ENCODE measurements at places on chromosomes 13 and 19.

DNA sequence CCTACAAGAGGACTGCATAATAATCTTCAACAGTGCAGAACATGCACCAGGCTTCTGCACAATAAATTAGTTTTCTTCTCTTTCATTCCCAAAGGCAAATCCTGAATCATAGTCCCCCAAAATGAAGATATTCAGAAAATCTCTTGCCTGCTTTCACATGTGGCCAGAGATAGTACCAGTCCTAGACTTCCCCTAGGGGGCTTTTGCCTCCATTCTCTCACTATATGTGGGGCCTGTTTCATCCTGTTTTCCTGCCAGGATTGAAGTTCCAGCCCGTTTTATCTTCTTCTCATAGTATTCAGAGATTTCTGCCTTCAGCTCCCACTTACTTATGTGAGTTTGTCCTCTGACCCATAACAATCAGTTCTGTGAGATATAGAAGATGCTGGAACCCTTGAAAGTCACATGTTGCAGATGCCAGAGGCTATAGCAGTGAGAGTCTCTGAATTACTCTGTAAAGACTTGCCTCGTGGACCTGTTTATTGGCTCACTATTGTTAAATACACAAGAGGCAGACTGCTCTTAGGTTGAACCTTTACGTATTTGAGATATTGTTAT is 421.9 kb upstream of the PCDH9 start:
- no peak for DNase-seq

- DNase-seq = peak; percentile 66
These were observed 394.3 kb downstream of the FOXO1 start for GRCh38 chr13:40271931-40272775.

GRCh38 chr19:3116621-3117020 is 19.2 kb upstream of the GNA15 start:
- DNase-seq = no peak

GRCh38 chr19:49014123-49014869 is 2.6 kb downstream of the LHB start:
- no peak for DNase-seq

DNA sequence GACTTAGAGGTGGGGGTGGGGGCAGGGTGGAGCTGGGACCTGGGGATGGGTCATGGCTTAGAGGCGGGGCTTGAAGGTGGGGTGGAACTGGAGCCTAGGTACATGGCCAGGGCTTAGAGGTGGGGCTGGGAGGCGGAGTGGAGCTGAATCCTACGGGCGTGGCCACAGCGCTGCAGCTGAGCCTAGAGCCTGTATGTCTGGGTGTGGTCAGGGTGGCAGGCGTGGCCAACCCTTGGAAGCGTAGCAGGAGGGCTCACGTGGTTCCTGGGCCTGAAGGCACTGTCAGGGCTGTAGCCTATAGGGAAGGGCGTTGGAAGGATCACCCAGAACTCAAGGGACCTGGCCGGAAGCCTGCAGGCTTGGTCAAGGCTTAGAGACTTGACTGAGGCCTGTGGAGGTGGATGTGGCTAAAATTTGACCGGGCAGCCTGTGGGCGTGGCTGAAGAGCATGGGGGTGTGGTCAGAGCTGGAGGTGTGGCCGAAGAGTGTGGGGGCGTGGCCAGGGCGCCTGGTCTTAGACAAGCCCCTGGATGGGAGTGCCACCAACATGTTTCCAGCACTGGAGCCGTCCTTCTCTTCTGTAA is 24.3 kb downstream of the COLGALT1 start:
- DNase-seq = no peak

DNA sequence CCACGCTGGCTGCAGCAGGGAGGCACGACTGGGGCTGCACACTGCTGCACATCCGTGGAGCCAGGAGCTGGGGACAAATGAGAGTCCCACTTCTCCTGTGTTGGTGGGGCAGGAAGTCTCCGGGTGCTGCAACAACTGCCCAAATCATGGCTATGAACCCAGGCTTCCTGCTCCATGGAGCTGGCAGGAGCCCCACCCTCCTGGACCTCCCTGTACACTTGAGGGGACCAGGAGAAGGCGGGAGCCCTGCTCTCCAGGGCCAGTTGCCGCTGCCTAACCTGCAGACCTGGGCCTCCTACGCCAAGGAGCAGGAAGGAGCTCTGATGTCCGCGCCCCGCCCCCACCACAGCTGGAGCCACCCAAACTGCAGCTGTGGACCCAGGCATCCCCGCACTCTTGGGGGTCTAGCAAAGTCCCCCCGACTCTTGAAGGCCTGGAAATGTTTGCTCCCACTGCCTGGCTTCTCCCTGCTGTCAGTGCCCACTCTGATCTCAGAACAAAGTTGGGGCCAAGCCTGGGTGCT is 752.1 kb upstream of the PCDH20 start:
- DNase-seq = no peak

GRCh38 chr13:66353664-66354063 is 876.5 kb downstream of the PCDH9 start:
- DNase-seq = no peak

GRCh38 chr13:19591864-19592263 is 30.5 kb upstream of the TPTE2 start:
- no peak for DNase-seq

DNA sequence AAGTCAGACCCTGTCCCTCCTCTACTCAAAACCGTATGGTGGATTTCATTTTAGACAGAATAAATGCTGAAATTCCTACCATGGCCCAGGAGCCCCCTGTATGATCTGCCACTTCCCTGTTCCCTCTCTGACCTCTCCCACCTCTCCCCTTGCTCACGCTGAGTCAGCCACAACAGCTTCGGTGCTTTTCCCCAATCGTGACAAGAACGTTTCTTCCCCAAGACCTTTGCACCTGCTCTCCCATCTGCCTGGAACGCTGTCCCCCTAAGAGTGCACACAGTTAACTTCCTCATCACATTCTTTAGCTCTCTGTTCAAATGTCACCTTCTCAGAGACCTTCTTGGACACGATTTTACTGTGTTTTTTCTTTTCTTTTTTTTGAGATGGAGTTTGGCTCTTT is 2.3 kb downstream of the VRK3 start:
- DNase-seq = no peak

DNA sequence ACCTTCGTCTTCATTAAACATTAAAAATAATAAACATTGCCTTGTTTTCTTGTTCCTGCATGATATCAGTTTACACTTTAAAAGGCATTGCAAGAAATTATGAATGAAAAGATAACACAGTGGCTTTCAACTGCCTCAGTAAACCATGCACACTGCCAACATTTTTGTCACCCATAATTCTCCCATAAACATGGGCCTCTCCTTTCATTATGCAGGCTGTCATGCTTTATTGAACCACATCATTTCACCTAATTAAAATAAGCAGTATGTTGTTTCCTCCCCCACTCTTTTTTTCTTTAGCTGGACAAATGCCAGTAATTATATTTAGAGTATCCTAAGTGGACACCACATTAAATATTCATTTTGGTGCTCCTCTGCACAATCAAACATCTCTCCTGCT is 1566.5 kb upstream of the SLC10A2 start:
- no peak for DNase-seq

GRCh38 chr19:47375694-47376588 is 26.8 kb downstream of the DHX34 start:
- no peak for DNase-seq

DNA sequence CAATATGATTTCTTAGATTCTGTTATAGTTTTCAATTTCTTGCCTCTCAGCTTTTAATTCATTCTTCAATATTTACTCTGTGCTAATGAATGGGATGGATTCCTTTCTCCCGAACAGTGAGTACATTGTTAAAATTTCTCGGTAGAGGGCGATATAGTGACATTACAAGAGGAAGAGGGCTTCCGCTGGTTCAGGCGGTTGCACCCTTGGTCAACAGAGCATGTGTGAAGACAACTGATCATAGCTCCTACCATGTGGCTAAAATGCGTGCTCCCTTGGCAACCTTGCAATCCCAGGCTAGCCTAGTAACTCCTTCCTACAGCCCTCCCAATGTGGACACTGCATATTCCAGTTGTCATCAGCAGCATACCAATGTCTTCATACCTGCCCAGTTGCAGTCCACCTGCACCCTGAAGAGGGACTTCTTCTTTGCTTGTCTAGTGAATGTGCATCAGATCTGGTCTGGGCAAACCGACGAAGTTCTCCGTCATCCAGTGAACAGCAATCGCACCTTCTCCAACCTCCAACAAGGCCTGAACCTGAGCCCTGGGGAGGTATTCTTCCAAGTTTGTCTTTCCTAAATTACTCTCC is 653.0 kb upstream of the GPC6 start:
- DNase-seq = no peak

- peak; percentile 36 for DNase-seq
These were observed 607.6 kb downstream of the FGF9 start for GRCh38 chr13:22278336-22278929.

- DNase-seq = no peak
These were observed 33.5 kb downstream of the DOCK9 start for GRCh38 chr13:98944336-98944735.

DNA sequence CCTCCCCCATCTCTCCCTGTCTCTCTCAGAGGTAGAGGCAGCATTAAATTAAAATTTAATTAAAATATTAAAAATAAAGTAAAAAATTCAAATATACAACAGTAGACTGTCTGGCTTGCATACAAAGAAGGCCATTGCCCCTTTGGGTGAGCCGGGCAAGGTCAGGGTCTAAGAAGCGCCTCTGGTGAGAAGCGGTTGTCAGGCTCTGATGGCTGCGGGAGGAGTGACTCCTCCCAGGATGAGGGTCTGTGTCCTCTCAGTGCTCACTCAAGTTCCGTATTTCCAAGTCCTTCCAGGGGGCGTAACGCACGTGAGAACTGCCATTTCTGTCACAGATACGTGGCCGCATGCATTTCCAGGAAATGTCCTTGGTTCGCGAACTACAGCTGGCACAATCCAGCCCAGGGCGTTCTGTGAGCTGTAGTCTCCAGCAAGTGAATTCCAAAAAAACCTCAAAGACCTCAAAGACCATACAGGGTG is 737 bp upstream of the ZNF181 start:
- no peak for DNase-seq

DNA sequence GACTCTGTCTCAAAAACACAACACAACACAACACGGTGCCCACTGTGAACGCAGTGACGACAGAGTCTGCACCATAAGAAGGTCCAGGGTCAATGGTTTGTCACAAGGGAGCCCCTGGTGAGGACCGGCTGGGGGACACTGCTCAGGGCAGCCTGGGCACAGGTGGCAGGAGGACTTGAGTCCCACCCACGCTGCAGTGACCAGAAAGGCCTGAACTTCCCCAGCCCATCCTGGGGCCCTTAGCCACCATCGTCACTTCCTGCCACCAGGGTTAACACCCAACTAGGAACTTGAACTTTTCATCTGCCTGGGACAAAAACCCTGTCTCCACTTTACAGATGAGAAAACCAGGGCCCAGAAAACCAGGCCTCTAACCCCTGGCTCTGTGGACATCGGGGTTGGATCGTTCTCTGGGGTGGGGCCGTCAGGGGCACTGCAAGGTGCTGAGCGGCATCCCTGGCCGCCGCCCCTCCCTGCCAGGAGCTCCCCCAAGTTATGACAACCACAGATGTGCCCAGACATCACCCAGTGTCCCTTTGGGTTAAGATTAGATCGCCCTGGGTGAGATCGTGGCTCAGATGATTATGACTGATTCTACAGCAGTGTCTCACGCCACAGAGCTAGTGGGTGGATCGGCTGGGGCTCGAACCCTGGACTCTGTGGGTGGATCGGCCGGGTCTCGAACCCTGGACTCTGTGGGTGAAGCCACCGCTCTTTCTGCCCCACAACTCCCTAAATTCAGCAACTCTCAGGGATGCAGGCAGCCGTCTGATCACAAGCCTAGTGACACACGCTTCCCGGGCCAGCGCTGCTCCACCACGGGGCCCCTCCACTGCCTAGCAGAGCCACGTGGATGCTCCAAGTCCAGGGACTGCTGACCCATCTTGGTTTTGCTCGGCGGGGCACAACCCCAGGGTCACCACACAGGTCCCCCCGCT is 14.0 kb downstream of the MOB3A start:
- DNase-seq = no peak

GRCh38 chr19:43774103-43774939 is 6.5 kb downstream of the KCNN4 start:
- peak; percentile 71 for DNase-seq

- DNase-seq = no peak
These were observed 1576.9 kb upstream of the SPRY2 start for GRCh38 chr13:81917810-81918209.

- no peak for DNase-seq
These were observed 18.4 kb upstream of the MYCBP2 start for GRCh38 chr13:77345150-77345780.

- DNase-seq = no peak
These were observed 28.8 kb upstream of the TUBGCP3 start for GRCh38 chr13:112616586-112617362.

DNA sequence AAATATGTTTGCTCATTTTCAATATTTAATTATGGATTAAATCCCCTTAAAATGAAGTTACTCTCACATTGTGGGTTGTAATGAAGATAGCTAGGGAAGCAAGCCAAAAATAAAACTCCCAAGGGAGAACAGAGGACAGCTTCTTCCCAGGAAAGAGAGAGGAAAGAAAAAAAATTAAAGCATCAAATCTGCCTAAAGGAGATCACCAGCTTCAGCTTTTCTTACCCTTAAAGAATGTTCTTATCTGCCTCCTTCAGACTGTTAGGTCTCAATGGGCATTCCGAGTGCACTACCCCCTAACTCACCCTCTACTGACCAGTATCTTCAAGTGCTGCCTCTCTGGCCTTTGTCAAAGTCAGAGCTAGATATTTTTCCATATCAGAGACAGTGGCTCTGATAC is 55.2 kb downstream of the XPO4 start:
- DNase-seq = no peak

DNA sequence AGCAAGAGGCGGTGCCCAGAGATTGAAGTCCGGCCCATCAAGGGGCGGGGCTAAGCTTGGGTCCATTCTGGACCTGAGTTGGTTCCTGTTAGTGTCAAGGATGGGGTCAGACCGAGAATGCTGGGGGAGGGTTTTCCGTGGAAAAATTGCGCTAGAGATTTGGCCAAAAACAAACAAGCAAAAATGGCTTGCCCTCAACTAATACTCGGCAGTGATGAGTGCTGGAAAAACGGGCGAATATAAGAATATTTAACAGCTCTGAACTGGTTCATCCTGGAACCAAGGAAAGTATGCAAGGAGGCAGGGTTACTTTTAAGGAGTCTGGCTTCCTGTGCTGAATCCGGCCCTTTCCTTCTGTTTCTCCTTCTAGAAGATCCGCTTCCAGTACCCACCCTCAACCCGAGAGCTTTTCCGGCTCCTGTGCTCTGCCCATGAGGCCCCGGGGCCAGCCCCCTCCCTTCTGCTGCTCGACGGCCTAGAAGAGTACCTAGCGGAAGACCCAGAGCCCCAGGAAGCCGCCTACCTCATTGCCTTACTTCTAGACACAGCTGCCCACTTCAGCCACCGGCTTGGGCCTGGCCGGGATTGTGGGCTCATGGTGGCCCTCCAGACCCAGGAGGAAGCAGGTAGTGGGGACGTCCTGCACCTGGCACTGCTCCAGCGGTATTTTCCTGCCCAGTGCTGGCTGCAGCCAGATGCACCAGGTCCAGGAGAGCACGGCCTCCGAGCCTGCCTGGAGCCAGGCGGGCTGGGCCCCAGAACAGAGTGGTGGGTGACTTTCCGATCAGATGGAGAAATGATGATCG is 880 bp downstream of the SWSAP1 start:
- DNase-seq = no peak

- DNase-seq = no peak
These were observed 38.6 kb upstream of the TEX29 start for GRCh38 chr13:111281751-111282311.

- DNase-seq = no peak
These were observed 46.1 kb downstream of the ZDHHC20 start for GRCh38 chr13:21413013-21413412.
